Esophagus squamous epithelium (tissue), 5 donors: ENCODE measurements at places on chromosomes 7 and 10.

- DNase-seq = no peak
Measured at GRCh38 chr7:21355406-21355874, 72.4 kb upstream of the SP4 start.

DNA sequence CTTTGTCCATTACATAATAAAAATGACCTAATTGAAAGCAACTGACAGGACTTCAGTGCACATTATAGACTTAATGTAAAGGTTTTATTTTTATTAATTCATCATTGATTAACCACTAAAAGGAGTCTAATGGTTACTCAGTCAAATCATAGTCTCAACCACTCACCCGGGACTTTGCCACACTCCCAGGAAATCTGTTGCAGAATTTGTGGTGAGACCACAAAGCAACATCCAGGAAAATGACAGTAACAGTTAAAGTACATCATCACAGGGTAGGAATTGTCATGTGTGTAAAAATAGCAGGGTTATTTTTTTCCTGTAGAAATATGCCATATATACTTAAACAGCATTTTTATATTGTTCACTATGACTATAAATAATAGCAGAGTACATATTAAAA, 6.3 kb upstream of the HGF start:
- DNase-seq = no peak

GRCh38 chr10:43256531-43257346, 10.1 kb downstream of the RASGEF1A start:
- DNase-seq = no peak

GRCh38 chr10:95414844-95415485, 124.2 kb upstream of the PDLIM1 start:
- no peak for DNase-seq

DNA sequence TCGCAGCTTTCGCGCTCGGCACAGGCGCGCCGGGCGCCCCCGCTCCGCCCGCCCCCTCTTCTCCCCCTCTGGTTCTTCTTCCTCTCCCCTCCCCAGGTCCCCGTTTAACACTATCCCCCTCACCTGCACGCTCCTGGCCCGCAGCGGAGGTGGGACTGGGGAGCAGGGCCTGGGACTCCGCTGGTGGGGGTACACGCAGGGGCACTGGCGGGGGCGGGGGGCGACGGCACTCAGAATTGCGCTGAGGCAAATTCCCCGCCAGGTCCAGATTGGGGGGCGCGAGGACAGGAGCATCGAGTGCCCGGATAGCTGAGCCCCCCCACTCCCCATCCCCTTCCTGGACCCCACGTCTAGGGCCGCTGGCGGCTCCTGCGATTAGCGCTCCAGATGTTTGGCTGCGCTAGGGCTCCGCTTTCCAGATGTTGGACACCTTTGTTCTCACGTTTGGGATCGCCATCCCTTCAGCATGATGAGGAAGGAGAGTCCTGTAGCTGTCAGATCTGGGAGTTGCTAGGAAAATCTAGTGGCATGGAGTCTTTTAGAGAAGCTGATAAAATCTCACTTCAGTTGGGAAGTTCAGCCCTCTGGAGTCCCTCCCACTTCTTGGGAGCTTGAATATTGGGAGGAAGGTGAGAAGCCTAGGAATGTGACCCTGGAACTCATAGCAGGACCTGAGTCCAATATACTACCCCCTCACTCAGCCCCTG, 31.4 kb upstream of the PAX2 start:
- no peak for DNase-seq

DNA sequence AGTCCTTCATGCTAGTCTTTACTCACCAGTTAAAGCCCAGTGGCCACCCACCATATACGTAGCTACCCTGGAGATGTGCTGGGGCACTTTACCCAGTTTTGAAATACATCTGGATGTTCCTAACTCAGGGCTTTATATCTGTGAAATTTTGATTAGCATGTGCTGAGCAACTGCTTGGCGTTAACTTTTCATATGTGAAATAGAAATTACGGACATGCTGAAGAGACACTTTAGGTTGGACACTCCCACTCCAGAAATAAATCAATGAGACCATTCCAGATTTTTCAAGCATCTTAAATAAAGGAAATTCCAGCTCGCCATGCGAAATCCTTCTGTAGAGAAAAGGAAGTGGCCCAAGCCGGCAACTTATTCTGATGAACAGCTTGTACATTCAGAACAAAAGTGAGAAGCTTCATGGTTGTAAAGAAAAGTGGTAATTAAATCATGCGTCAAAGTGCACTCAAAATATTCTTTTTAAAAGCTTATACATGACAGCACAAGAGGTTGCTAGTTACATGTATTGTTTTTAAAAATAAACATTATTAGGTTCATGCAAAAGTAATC, 153.5 kb upstream of the ITGB1 start:
- DNase-seq = no peak

- DNase-seq = no peak
Measured at GRCh38 chr7:129821476-129821875, 131.3 kb downstream of the UBE2H start.

- no peak for DNase-seq
Measured at GRCh38 chr7:20287317-20287716, 43.4 kb upstream of the ITGB8 start.

DNA sequence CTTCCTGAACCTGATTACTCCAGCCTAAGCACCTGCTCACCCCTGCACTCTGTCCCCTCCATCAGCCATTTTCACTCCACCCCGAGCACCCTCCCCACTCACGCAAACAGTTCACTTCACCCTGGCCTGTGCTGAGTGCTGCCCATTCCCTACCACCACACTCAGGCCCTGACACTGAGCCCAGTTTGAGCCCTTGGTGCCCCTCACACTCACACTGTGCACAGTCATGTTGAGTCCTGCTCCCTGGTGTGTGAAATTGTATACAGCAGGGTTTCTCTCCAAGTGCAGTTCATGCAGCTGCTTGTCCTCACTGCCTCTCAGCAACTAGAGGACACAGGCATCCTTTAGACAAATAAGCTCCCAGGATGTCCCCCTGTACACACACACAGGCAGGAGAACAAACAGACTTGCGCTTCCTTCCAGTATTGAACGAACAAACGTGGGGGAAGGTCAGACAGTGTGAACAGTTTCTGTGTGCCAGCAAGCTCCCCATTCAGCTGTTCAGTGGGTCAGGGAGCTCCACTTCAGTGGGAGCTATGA, 6.8 kb downstream of the MYO1G start:
- no peak for DNase-seq

GRCh38 chr10:119818889-119819270, 53.8 kb downstream of the MCMBP start:
- DNase-seq = no peak

DNA sequence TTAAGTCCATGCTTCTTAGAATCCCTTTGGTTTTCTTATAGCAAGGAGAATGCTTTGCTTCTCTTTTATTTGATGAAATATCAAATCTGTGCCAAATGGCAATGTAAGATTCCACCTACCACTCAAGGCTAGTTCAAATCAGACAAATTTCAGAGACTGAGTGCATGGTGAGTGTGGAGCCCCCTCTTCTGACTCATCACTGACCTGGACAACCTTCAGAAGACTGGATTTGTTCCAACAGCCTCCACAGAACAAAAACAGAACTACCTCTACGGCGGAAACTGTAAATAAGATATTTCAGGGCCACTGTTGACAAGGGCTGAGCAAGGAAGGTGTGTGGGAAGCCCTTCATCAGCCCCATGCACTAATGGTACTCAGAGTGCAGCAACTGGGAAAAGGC, 21.1 kb downstream of the NCAPG2 start:
- no peak for DNase-seq

- no peak for DNase-seq
Measured at GRCh38 chr10:24882047-24882698, 70.2 kb downstream of the PRTFDC1 start.
